Suppressor macrophage treated with lipopolysaccharide for 4 hours (primary cell): ENCODE measurements at places on chromosomes 4 and X.

DNA sequence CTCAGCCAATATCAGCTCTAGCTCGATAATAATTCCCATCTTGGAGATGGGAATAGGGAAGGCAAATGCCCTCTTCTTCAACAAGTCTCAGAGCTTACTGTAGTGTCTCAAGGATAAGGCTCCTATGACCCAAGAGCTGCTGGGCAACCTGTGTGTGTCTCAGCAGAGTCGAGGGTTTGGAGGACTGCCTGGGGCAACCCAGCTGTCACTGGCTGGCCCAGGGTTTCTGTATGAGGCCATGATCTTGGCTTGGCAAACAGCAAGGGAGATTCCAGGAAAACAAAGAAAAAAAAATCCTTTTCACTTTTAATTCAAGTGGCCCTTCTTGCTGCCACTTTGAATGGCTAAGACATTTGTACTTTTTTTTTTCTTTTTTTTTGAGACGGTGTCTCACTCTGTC is 34.4 kb downstream of the TMSB4X start:
- peak; percentile 51 for DNase-seq

DNA sequence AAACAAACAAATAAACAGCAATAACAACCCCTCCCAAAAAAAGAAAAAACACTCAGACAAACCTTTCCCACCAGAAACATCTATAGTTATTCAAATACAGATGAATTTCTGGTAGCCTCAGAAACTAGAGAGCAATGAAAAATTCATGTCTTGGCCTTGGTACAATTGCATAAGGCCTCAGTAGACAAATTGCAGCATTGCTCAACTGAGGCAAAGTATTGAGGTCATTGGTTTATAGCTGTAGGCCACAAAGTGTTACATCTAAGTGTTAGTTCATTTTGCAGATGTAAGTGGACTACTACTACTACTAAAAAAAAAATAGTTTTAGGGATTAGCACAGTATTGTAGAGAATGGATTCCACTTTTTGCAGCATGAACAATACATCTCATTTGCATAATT is 2268.3 kb downstream of the ARAP2 start:
- no peak for DNase-seq

- no peak for DNase-seq
These were observed 389.4 kb upstream of the FTHL17 start for GRCh38 chrX:31461266-31461665.

DNA sequence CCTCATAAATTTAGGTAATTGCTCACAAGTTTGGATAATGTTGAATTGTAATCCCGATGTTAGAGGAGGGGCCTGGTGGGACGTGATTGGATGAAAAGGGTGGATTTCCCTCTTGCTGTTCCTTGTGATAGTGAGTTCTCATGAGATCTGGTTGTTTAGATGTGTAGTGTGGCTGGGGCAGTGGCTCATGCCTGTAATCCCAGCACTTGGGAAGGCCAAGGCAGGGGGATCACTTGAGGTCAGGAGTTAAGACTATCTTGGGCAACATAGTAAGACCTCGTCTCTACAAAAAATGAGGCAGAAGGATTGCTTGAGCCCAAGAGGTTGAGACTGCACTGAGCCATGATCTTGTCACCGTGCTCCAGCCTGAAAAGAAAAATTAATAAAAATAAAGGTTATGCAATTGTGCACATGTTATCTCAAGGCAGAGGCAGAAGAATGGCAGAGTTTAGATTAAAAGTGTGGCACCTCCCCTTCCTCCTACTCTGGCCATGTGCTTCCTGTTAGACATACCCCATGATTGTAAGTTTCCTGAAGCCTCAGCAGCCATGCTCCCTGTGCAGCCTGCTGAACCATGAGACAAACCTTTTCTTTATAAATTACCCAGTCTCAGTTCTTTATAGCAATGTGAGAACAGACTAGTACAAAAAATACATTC is 36.5 kb downstream of the ERVMER34-1 start:
- DNase-seq = no peak

DNA sequence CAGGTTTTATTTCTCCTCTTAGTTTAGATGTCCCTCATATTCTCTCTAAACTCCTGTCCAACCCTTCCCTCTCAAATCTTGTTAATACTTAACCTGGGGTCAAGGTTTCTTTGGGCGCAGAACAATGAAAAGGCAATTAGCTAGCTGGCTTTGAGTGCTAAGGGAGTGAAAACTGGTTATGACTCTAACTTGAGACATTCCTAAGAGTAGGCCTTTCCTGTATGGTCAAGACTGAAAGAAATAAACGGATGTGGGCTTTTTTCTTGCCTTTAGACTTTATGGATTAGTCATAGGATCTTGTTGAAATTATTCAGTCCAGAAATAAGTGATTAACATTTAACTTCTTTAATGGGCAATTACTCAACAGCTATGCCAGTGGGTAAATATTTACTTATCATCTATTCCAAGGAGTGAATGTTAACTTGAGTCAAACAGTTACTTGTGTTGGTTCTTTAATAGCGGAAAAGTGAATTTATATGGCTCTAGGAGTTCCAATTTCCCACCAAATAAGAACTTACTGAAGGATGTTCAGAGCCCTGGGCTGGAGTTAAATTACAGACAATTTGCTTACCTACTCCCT is 141.7 kb upstream of the SCML1 start:
- no peak for DNase-seq

DNA sequence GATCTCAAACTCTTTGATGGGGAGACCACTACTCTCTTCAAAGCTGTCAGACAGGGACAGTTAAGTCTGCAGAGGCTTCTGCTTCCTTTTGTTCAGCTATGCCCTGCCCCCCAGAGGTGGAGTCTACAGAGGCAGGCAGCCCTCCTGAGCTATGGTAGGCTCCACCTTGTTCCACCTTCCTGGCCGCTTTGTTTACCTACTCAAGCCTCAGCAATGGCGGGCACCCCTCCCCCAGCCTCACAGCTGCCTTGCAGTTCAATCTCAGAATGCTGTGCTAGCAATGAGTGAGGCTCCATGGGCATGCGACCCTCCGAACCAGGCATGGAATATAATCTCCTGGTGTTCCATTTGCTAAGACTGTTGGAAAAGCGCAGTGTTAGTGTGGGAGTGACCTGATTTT is 42.1 kb upstream of the UGT2B10 start:
- no peak for DNase-seq

DNA sequence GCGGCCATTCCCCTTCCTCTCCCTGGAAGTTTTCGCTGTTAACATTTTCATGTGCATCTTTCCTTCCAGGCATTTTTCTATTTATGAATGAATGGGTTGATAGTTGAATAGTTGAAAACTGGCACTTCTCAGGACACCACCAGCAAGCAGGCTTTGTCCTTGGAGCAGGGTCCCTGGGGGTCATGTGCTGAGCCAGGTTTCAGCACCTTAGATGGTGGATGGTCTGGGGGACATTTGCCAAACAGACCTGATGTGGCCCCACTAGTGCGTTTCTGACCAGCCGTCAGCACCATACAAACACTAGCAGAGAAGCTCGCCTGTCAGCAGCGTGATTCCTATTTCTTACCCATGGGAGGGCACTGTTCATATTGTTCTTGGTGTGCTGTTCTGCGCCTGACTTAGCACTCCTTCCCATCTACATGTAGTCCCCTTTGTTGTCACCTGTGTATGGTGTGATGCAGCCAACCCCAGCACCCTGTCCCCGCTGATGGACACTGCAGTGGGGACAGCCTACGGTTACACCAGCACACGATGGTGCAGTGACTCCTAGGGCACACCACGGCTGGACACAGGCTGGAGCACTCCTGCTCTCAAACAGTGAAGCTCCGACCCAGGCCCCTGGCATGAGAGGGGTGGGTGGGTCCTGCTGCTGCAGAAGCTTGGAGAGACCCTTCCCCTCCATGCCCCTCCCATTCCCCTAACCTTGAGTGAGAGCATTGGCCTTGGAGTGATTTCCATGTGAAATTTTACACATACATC is 27.2 kb upstream of the WFS1 start:
- no peak for DNase-seq

- no peak for DNase-seq
These were observed 2.2 kb upstream of the MGARP start for GRCh38 chr4:139282065-139282720.

DNA sequence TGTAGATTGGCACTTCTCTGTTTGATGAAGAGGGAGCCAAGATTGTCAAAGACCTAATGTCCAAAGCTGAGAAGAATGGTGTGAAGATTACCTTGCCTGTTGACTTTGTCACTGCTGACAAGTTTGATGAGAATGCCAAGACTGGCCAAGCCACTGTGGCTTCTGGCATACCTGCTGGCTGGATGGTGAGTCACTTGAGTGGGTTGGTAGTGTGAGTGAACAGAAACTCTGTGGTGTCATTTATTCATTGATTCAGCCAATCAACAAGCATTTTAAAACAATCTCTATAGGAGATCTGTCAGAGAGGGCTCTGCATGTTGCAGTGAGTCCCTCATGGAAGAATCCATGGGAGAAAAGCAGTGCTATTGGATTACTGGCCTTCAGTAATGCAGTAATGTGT is 16.3 kb downstream of the TAF9B start:
- no peak for DNase-seq

- no peak for DNase-seq
These were observed 12.1 kb upstream of the TRIML2 start for GRCh38 chr4:188121530-188121929.

DNA sequence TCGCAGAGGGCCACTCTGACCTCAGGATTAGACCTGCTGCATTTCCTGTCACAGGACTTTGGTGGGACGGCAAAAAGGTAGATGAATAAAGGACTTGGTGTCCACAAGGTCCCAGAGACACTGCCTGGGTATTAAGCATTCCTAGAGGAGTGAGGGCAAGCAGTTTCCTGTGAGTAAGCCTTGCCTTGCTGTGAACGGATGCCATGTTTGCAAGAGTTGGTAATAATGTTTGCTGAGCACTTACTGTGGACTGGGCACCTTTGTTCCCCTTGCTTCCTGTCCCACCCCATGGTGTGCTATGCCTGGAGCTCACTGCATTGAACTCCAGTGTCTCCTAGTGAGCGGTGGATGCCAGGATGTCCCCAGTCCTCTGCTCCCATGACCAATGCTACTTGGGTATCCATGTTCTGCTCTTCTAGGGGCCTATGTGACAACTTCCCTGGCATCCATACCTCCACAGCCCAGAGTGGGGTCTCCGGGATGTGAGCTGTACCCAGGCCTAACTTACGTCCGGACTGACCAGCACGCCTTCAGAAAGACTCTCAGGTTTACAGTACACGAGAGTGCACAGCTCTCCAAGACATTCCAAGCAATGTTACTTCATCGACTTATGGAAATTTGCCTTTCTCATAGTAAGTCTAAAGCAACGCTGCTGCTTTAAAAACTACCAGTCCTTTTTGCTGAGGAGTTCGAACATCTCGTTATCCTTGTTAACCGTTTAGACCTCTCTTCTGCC is 95.5 kb upstream of the MSX1 start:
- no peak for DNase-seq

GRCh38 chr4:68406479-68406859 is 40.8 kb upstream of the TMPRSS11E start:
- no peak for DNase-seq

GRCh38 chr4:144647095-144647561 is 1.2 kb downstream of the HHIP start:
- no peak for DNase-seq
